ENCODE measurements at places on chromosomes 16 and 17. TPM values are rescaled to one million over a fixed set of nuclear protein-coding genes. Genes with fewer than 3 reads are reported as not detected.

DNA sequence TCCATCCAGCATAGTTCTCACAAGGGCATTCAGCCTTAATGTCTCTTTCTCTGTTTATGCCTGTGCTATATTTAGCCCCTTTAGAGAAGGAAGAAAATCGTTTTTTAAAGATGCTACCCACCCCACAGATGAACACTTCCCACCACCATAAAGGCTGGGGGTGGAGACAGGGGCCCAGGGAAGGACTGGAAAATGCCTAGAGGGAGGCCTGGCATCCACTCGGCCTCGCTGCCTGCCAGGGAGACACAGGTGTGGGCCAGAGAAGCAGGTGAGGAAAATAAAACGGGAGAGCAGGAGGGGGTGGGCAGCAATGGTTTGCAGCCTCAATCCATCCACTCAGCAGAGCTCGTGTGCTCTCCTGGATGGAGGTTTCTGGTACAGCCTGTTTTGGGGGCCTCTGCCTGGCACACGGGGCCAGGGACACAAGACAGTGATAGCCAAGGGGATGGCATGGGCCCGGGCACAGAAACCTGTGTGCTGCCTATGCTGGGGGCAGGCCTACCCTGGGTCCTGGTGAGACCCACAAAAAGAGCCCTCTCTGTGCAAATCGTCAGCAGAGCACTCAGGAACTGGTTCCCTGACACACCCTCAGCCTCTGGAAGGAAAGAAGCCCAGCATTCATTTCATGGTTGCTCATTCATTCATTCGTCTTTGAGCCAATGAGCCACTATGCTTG, 121.4 kb downstream of the C16orf78 start:
- peaks cover 11% of the 10 kb centered on the region for H3K4me1 ChIP-seq
- H3K36me3 ChIP-seq: no peaks in the 10 kb centered on the region
- no peak overlapping the region for H3K4me3 ChIP-seq
- H3K27me3 ChIP-seq: no peaks in the 10 kb centered on the region

Gene HEXIM1
- 34.5 TPM for total RNA-seq

Gene SYT17
- total RNA-seq: 0.38 TPM

Gene CES5A
- not detected for total RNA-seq

Gene NPTX1
- total RNA-seq: 0.13 TPM

Gene MARVELD3
- total RNA-seq: not detected

DNA sequence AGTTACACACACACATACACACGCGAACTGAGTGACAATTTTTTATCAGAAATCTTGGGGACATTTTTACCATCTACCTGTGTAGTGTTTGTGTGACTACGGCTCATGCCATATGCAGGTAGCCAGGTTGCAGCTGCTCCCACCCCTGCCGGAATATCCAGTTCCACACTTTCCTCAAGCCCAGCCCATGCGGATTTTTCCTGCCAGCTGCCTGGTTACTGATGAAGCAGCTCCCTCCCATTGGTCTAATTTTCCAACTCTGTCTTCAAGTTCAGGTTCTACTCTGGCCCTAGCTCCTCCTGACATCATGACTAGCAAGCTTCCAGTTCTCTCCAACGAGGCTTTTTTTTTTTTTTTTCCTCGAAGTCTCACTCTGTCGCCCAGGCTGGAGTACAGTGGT, 4.8 kb downstream of the GSG1L2 start:
- H3K4me3 ChIP-seq: no peak overlapping the region
- H3K27me3 ChIP-seq: no peaks in the 10 kb centered on the region
- H3K4me1 ChIP-seq: no peaks in the 10 kb centered on the region
- no peak for DNase-seq
- no peaks in the 10 kb centered on the region for H3K36me3 ChIP-seq

- no peak overlapping the region for H3K27ac ChIP-seq
- H3K36me3 ChIP-seq: peaks cover 56% of the 10 kb centered on the region
- H3K4me3 ChIP-seq: no peak overlapping the region
- peak; percentile 22 for DNase-seq
Measured at GRCh38 chr17:17269926-17270773, 10.9 kb downstream of the COPS3 start.

Gene GPR179
- not detected for total RNA-seq

DNA sequence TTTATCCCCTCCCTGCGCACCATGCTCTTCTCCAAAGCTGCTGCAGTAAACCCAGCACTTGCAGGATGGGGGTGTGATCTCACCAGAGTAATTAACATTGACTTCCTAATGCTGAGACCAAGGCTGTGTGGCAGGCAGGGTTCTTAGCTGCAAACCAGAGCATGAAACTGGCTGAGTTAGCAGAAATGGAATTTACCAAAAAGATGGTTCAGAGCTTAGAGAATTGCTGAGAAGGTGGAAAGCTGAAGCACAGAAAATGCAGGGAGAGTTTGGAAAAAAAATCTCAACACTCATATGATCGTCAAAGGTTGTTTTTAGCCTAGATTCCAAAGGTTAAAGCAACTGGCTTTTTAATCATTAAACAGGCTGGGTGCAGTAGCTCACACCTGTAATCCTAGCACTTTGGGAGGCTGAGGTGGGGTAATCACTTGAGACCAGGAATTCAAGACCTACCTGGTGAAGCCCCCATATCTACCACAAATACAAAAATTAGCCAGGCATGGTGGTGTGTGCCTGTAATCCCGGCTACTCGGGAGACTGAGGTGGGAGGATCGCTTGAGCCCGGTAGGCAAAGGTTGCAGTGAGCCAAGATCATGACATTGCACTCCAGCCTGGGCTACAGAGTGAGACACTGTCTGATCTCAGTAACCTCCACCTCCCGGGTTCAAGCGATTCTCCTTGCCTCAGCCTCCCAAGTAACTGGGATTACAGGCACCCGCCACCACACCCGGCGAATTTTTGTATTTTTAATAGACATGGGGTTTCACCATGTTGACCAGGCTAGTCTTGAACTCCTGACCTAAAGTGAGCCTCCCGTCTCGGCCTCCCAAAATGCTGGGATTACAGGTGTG, 6.0 kb upstream of the TXNDC11 start:
- peaks cover 4% of the 10 kb centered on the region for H3K4me1 ChIP-seq
- peaks cover 30% of the 10 kb centered on the region for H3K36me3 ChIP-seq
- no peak overlapping the region for H3K4me3 ChIP-seq
- H3K27ac ChIP-seq: no peak overlapping the region
- no peak for DNase-seq
- no peaks in the 10 kb centered on the region for H3K27me3 ChIP-seq

DNA sequence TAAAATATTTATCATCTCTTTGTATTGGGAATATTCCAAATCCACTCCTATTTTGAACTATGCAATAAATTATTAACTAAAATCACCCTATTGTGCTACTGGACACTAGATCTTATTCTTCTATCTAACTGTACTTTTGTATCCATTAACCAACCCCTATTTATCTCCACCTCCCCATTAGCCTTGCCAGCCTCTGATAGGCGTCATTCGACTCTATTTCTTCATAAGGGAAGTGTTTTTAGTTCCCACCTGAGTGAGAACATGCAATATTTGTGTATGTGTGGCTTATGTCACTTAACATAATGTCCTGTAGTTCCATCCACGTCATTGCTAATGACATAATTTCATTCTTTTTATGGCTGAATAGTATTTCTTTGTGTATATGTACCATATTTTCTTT, 23.9 kb downstream of the TMEM186 start:
- H3K4me3 ChIP-seq: no peak overlapping the region
- no peaks in the 10 kb centered on the region for H3K4me1 ChIP-seq
- H3K36me3 ChIP-seq: peaks cover 41% of the 10 kb centered on the region
- H3K27ac ChIP-seq: no peak overlapping the region
- no peak for DNase-seq

- H3K4me1 ChIP-seq: peaks cover 20% of the 10 kb centered on the region
- H3K27me3 ChIP-seq: no peaks in the 10 kb centered on the region
- no peak for DNase-seq
- no peak overlapping the region for H3K4me3 ChIP-seq
Measured at GRCh38 chr16:74650966-74651567, 15.6 kb downstream of the RFWD3 start.

DNA sequence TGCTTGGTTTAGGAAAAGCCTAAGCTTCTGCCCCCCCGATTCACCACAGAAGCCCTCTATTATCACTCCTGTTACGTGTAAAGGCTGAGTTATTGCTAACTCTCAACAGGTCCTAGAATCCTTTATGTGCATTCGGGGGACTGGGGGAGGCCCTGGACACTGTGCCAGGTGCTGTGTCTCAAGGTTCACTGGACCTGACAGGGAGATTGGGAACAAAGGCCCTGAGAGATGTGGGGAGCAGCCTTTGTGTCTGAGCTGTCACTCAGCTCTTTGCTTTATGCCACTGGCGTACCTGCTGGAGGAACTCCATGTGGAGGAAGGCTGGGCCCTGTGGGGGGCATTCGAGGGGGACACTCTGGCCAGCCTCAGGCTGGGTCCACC, 65.9 kb downstream of the METRNL start:
- H3K36me3 ChIP-seq: no peaks in the 10 kb centered on the region
- no peak overlapping the region for H3K4me3 ChIP-seq
- H3K27me3 ChIP-seq: peaks cover 19% of the 10 kb centered on the region
- H3K4me1 ChIP-seq: no peaks in the 10 kb centered on the region
- no peak overlapping the region for H3K27ac ChIP-seq
- DNase-seq: no peak

Gene ASB16
- not detected for total RNA-seq

GRCh38 chr16:22397464-22397863, 23.0 kb upstream of the CDR2 start:
- DNase-seq: no peak
- no peak overlapping the region for H3K27ac ChIP-seq
- no peaks in the 10 kb centered on the region for H3K4me1 ChIP-seq
- no peaks in the 10 kb centered on the region for H3K27me3 ChIP-seq

Gene METTL16
- 49.3 TPM for total RNA-seq

Gene SALL1
- total RNA-seq: 0.09 TPM

DNA sequence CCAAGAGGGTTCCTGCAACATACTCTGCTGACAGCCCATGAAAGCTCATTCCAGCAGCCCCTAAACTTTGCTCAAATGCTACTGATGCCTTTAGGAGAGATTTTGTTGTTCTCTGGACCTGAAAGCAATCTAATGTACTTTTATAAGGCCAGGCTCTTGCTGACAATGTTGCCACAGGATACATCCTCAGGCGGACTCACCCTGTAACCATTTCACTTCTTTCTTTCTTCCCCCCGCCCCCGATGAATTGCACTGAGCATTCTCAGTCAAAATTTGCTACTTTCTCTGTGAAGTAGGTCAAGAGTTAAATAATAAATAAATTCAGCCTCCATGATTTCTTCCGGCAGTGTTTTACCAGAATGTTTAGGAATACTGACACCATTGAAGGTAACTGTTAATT, 1.5 kb downstream of the GAS7 start:
- no peak overlapping the region for H3K4me3 ChIP-seq
- peaks cover 18% of the 10 kb centered on the region for H3K4me1 ChIP-seq
- H3K27me3 ChIP-seq: peaks cover 30% of the 10 kb centered on the region
- no peaks in the 10 kb centered on the region for H3K36me3 ChIP-seq
- no peak for DNase-seq
- H3K27ac ChIP-seq: no peak overlapping the region

DNA sequence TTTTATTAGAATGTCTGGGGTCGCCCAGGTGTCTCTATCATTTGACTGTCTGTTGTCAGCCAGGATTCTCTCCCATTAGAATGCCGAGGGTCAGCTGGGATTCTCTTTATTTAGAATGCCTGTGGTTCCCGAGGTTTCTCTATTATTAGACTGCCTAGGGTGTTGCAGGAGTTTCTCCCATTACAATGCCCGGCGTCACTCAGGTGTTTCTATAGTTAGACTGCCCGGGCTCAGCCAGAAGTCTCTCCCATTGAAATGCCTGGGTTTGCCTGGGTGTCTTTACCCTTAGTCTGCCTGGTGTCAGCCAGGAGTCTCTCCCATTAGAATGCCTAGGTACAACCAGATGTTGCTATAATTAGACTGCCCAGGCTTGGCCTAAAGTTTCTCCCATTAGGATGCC, 2252.0 kb downstream of the TP53TG3F start:
- H3K4me1 ChIP-seq: no peaks in the 10 kb centered on the region
- no peak for DNase-seq
- H3K27ac ChIP-seq: no peak overlapping the region

- H3K36me3 ChIP-seq: no peaks in the 10 kb centered on the region
- H3K4me3 ChIP-seq: no peak overlapping the region
- H3K27ac ChIP-seq: no peak overlapping the region
- no peak for DNase-seq
- H3K27me3 ChIP-seq: peaks cover 26% of the 10 kb centered on the region
Measured at GRCh38 chr16:51152691-51153576, 1.9 kb upstream of the SALL1 start.

Gene SPATA2L
- total RNA-seq: 14.4 TPM
